ENCODE measurements at places on chromosomes 6 and 20.

DNA sequence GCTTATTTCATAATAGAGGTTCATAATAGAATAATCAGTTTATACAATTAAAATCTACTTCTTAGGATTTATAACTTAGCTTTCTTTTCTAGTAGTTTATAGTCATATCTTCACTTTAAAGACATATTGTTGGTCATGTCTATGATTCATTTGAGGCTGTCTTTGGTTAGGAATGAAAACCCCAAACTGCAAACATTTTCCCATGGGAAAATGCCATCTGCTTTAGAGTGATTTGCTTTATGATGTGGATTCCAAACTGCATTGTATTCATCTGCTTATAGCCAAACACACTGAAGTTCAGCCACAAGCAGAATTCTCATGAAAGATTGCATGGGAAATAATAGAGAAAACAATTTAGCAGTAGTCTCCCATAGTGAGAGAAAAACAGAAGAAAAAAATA is 128.0 kb downstream of the RFPL4B start:
- DNase-seq = no peak

GRCh38 chr6:6729971-6730370 is 141.5 kb downstream of the LY86 start:
- DNase-seq = no peak

- DNase-seq = no peak
These were observed 521.6 kb downstream of the CD83 start for GRCh38 chr6:14638906-14639761.

DNA sequence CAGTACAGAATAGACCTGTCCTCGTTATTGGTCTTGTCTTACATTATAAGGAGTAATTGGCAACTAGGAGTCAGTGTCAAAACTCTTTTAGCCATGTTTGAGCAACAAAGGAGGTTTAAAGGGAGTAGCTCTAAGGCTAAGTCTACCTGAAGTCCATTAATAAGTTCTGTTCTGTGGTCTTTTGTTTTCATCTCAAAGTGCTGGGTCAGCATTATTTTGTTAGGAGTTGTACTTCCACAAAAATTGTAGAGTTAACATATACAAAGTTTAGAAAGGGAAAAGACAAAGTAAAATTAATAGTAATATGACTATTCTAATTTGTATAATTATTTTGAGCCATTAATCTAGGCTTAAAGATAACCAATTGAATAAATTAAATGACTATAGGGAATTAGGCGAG is 12.7 kb upstream of the SENP6 start:
- DNase-seq = no peak

DNA sequence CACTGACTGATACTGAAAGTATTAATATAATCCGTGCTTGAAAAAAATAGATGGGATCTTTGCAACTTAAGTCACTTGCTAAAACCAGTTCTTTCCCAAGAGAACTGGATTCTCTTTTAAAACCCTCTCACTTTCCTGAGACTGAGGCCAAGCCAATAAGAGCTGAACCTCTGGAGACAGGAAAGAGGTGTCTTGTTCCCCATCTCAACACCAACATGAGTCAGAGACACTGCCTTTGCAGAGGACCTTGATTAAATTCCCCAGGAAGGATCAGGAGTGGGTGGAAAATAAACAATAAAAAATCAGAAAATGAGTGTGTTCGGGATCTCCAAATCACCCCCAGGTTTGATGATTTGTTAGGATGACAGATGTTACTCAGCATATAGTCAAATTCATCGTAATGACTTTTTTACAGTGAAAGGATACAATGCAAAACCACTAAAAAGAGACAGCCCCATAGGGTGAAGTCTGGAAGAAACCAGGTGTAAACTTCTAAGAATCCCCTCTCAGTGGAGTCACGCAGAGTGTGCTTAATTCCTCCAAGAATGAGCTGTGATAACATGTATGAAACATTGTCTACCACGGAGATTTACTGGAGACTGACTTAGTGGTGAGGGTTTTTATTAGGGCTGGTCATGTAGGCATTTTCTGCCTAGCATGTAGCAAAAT is 122.8 kb upstream of the BEND3 start:
- no peak for DNase-seq

DNA sequence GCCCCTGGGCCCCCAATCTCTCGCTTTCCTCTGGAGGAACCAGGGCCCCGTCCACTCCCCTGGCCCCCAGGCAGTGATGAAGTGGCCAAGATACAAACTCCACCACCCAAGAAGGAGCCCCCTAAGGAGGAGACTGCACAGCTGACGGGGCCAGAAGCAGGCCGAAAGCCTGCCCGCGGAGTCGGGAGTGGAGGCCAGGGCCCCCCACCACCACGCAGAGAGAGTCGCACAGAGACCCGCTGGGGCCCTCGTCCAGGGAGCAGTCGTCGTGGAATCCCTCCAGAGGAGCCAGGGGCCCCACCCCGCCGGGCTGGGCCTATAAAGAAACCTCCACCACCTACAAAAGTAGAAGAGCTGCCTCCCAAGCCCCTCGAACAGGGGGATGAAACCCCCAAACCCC is 10.7 kb downstream of the PRRC2A start:
- DNase-seq = no peak

- DNase-seq = no peak
These were observed 24.8 kb upstream of the MBOAT1 start for GRCh38 chr6:20236909-20237600.

- peak; percentile 75 for DNase-seq
These were observed 69.0 kb downstream of the HFE start for GRCh38 chr6:26156105-26156849.

DNA sequence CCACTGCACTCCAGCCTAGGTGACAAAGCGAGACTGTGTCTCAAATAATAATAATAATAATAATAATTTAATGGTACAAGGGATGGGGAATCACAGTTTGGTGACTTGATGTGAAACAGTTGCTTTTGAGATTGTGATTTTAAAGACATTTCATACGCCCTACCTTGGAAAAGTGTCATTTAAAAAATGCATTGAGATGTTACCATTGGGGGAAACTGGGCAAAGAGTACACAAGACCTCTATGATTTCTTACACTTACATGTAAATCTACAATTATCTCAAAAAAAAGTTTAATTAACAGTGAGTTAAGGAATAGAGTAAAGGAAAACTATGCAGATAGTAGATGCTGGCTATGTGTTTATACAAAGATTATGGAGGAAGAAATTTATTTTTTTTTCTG is 22.3 kb downstream of the ADTRP start:
- DNase-seq = no peak

Data from stimulated activated CD4-positive, alpha-beta T cell treated with anti-CD3 and anti-CD28 coated beads, Interleukin-12 subunit alpha, Interleukin-12 subunit beta, amount 100 ng/mL, for 4 hours (primary cell).